ENCODE measurements at places on chromosomes 12 and 14. TPM values are rescaled to one million over a fixed set of nuclear protein-coding genes. Genes with fewer than 3 reads are reported as not detected.
A peak's percentile ranks its signal among the peaks of the same experiment; 100 is the strongest.

- H3K27ac ChIP-seq: no peak overlapping the region
- peaks cover 11% of the 10 kb centered on the region for H3K4me1 ChIP-seq
- DNase-seq: no peak
- no peaks in the 10 kb centered on the region for H3K27me3 ChIP-seq
Observed at GRCh38 chr12:116714175-116714574, 23.7 kb downstream of the SPRING1 start.

- H3K4me1 ChIP-seq: no peaks in the 10 kb centered on the region
- no peaks in the 10 kb centered on the region for H3K27me3 ChIP-seq
- DNase-seq: no peak
- no peak overlapping the region for H3K27ac ChIP-seq
Observed at GRCh38 chr14:67908052-67908754, 88.6 kb downstream of the RAD51B start.

The FSCB gene
- not detected for polyA plus RNA-seq

DNA sequence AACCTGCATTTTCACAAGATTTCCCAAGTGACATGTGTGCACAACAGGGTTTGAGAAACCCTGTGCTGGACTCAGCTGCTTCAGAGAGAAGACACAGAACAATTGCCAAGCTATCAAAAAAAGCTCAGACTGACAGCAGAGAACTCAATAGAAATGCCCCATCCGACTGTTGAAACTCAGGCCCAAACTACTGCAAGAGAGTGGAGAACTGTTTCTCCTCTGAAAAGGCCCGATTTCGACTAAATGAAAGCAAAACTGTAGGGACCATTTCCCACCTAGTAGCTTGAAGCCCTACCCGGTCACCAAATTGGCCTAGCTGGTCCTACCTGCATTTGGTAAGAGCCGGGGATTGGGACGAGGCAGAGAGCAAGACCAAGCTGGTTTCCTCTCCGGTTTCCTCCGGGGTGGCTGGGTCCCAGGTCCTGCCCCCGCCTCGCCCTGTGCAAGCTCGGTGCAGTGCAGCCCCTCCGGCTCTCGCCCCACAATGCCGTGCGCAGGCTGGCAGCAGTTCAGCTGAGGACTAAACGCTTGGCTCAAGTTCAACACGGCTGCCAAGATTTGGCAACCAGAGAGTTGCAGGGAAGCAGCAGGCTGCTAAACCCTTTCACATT lies 1180.6 kb downstream of the VRK1 start:
- H3K4me3 ChIP-seq: no peak overlapping the region
- no peaks in the 10 kb centered on the region for H3K36me3 ChIP-seq
- peaks cover 2% of the 10 kb centered on the region for H3K27me3 ChIP-seq
- no peak for DNase-seq
- no peak overlapping the region for H3K27ac ChIP-seq
- peaks cover 11% of the 10 kb centered on the region for H3K4me1 ChIP-seq

DNA sequence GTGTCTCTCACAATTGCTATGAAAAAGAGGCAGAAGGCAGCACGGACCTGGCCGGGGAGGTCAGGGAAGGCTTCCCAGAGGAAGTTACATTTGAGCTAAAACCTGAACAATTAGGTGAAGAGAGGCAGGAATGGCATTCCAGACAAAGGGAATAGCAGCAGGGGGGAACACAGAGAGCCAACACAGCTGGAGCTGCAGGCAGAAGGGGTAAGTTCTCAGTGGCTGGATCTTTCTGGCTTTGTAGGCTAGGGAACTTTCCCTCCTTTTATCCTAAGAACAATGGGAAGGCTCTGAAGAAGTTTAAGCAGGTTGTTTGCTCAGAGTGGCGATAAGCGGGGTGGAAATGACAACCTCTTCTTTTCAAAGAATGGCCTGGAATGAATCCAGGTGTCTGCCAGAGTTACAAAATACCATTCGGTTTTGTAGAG lies 100.0 kb downstream of the PRIMA1 start:
- H3K27ac ChIP-seq: no peak overlapping the region
- peaks cover 7% of the 10 kb centered on the region for H3K27me3 ChIP-seq
- no peak for DNase-seq
- no peaks in the 10 kb centered on the region for H3K4me1 ChIP-seq
- H3K4me3 ChIP-seq: no peak overlapping the region

DNA sequence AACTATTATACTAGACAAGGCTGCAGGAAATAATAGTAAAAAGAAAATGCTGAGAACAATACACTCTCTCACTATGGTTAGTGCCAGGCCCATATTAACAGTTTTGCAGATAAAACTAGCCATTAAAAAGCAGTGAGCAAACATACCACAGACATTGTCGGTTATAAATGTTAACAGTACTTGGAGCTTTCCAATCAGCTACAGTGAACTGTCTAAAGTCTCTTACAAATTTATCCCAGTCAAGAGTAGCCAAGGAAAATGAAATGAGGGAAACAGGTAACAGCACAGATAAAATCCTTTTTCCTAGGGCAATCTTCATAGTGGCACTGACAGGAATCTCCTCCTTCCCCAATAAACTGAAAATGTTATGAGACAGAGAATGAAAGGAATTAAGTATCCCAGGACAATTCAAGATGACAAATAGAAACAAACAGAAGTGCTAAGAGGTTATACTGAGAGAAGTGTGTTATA lies 30.8 kb downstream of the PAWR start:
- H3K4me3 ChIP-seq: no peak overlapping the region
- no peaks in the 10 kb centered on the region for H3K4me1 ChIP-seq
- no peak for DNase-seq
- no peak overlapping the region for H3K27ac ChIP-seq
- H3K36me3 ChIP-seq: no peaks in the 10 kb centered on the region

- no peaks in the 10 kb centered on the region for H3K4me1 ChIP-seq
- no peak overlapping the region for H3K4me3 ChIP-seq
- no peak for DNase-seq
- no peak overlapping the region for H3K27ac ChIP-seq
- H3K27me3 ChIP-seq: peaks cover 1% of the 10 kb centered on the region
- no peaks in the 10 kb centered on the region for H3K36me3 ChIP-seq
Observed at GRCh38 chr14:96271421-96271762, 15.4 kb downstream of the BDKRB1 start.

DNA sequence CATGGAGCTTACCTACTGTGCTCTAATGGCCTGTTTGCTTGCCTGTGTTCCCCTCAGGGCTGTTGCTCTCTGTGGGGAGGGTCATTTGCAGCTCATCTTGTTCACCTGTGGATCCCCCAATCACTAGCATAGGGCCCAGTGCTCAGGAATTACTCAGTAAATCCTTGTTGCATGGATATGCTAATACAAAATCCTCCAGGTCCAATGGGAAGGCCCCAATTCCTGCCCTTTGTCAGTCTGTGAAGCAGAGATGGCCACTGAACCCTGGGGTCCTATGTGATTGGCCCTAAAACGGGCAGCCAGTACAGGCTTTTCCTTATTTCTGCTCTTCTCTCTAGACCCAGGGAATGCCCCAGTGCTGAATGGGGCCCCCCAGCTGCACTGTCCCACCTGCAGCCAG lies 44.1 kb downstream of the FOS start:
- H3K27me3 ChIP-seq: peaks cover 9% of the 10 kb centered on the region
- no peaks in the 10 kb centered on the region for H3K36me3 ChIP-seq
- H3K4me3 ChIP-seq: no peak overlapping the region
- H3K4me1 ChIP-seq: no peaks in the 10 kb centered on the region
- no peak for DNase-seq
- no peak overlapping the region for H3K27ac ChIP-seq

GRCh38 chr12:14768823-14769405 lies 34.4 kb downstream of the WBP11 start:
- DNase-seq: no peak
- H3K36me3 ChIP-seq: peaks cover 6% of the 10 kb centered on the region
- peaks cover 90% of the 10 kb centered on the region for H3K4me1 ChIP-seq
- peak overlapping the region; percentile 100 for H3K27ac ChIP-seq
- peak overlapping the region; percentile 98 for H3K4me3 ChIP-seq

The RERGL gene
- polyA plus RNA-seq: not detected

DNA sequence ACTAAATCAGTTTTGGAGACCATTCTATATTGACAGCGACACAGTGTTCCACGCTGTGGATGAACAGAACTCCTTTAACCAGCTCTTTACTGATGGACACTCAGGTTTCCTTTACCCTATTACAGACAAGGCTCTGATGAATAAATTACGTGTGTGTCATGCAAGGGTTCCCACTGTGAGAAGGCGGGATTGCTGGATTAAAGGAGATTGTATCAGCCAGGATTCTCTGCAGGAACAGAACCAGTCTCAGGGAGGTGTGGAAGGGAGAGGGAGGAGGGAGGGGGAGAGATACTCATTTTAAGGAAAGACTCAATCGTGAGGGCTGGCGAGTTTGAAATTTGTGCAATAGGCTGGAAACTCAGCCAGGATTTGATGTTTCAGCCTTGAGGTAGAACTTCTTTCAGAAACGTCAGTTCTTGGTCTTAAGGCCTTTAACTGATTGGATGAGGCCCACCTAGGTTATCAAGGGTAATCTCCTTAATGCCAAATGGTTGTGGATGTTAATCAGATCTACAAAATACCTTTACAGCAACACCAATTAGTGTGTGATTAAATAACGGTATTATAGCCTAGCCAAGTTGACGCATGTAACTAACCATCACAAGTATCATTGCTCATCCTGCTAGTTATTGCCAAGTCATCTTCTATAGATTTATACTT lies 104.0 kb downstream of the GCH1 start:
- no peaks in the 10 kb centered on the region for H3K4me1 ChIP-seq
- H3K36me3 ChIP-seq: peaks cover 4% of the 10 kb centered on the region
- no peak for DNase-seq
- no peak overlapping the region for H3K27ac ChIP-seq

- H3K27ac ChIP-seq: no peak overlapping the region
Observed at GRCh38 chr14:43792980-43793379, 714.1 kb downstream of the FSCB start.

The TAS2R14 gene
- polyA plus RNA-seq: 1.0 TPM

The CEP83 gene
- 4.4 TPM for polyA plus RNA-seq

The STXBP6 gene
- polyA plus RNA-seq: not detected

DNA sequence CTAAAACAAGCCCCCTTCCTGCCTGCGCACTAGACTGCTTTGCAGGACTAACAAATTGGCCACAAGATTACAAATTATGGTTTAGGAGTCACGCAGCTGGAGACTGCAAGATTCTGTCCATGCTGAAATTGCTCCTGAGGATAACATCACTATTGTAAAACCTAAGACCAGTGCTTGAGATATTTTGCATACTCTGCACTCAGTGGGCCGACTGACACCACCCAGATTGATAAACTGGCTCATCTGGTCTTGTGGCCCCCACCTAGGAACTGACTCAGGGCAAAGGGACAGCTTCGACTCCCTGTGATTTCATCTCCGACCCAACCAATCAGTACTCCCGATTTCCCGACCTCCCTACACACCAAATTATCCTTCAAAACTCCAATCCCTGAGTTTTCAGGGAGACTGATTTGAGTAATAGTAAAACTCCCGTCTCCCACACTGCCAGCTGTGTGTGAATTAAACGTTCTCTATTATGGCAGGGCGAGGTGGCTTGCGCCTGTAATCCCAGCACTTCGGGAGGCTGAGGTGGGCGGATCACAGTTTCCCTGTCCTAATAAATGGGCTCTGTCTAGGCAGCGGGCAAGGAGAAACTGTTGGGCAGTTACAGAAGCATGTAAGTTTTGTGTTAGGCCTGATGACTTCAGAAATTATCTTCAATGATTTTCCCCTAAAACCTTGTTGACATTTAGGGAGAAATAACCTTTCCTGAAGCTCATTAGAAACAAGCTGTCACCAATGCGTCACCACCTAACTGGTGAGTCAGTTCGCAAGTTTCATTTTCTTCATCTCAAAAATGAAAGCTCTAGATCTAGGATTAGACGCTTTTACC lies 5.3 kb upstream of the UBC start:
- peak overlapping the region; percentile 97 for H3K27ac ChIP-seq
- H3K4me1 ChIP-seq: peaks cover 74% of the 10 kb centered on the region
- H3K4me3 ChIP-seq: peak overlapping the region; percentile 72

DNA sequence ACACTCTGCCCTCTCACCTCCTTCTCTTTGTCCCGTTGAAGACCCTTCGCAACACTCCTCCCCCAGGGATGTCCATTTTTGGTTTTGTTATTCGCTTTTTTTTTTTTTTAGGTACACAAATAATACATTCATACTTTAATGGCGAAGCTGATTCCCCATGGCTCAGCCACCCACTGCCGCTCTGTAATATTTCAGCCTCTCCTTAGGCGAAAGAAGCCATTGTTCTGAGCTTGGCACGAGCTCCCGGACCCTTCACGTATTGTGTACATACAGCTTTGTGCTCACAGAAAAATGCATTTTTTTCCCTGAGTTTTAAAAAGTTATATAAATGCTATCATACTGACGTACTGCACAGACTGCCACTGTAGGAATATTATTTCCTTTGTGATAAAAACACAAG lies 115.0 kb downstream of the TMEM132C start:
- peaks cover 24% of the 10 kb centered on the region for H3K27me3 ChIP-seq
- no peak overlapping the region for H3K27ac ChIP-seq
- H3K36me3 ChIP-seq: no peaks in the 10 kb centered on the region
- DNase-seq: no peak
- no peak overlapping the region for H3K4me3 ChIP-seq
- H3K4me1 ChIP-seq: no peaks in the 10 kb centered on the region

The MGAT4C gene
- not detected for polyA plus RNA-seq

GRCh38 chr12:110582276-110583136 lies 612 bp downstream of the PPTC7 start:
- H3K36me3 ChIP-seq: no peaks in the 10 kb centered on the region
- H3K27ac ChIP-seq: peak overlapping the region; percentile 96
- peak; percentile 60 for DNase-seq
- peaks cover 68% of the 10 kb centered on the region for H3K4me1 ChIP-seq

The FAM90A1 gene
- polyA plus RNA-seq: not detected

DNA sequence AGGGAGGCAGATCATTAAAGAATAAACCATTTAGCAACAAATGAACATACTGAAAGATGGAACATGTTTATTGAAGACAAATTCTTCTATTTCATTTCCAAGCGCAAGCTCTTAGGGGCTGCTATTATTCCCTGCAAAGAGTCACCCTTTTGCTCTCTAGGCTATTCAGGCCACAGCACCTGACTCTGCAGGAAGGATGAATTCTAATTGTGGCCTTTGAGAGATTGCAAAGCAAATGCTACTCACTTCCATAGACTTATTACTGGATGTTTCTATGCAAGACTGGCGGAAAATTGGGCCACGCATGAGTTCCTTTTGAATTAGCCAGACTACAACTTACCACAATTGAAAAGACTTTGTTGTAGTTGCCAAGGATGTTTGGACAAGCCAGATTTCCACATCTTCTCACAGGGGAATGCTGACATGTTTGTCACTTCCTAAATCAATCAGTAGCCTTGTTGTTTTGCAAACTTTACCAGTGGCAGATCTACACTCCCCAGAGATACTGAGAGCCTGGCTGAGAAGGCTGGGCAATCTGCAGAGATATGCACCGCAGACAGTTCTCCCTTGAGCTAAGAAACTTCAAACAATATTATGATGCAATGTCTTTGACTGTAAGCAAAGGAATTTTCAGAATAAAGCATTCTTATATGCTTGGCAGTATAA lies 334.3 kb upstream of the SYT1 start:
- H3K4me3 ChIP-seq: no peak overlapping the region
- no peaks in the 10 kb centered on the region for H3K27me3 ChIP-seq
- H3K4me1 ChIP-seq: no peaks in the 10 kb centered on the region
- H3K27ac ChIP-seq: no peak overlapping the region
- no peaks in the 10 kb centered on the region for H3K36me3 ChIP-seq
